NCI-H1436 treated with DMSO at 0.1 percent for 48 hours (cell line): ENCODE measurements at places on chromosomes 3 and 15.

- DNase-seq, result peak; percentile 95
These were observed 48.3 kb upstream of the TIPARP start for GRCh38 chr3:156626104-156626503.

- DNase-seq, result no peak
These were observed 78.6 kb downstream of the IGSF11 start for GRCh38 chr3:118955914-118956556.

DNA sequence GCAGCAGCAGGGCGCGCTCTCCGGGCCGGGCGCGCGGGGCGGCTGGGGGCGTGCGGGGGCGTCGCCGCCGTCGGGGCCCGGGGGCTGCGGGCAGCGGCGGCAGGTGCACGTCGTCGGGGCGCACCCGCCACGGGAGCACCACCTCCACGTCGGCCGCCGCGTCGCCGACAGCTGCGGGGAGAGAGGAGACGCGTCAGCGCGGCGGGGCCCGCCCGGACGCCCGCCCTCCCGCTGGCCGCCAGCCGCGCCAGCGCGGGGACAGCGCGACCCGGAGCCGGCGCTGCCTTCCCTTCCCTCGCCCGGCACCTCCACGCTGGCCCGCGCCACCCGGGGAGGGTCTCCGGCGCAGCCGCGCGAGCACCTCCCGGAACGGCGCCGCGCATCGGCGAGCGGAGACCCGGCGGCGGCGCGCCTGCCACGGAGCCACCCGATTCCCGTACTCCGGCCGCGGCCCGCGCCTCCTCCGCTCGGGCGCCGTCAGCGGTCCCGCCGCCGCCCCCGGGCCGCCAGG, 481 bp downstream of the ADAMTS17 start:
- DNase-seq, result no peak

DNA sequence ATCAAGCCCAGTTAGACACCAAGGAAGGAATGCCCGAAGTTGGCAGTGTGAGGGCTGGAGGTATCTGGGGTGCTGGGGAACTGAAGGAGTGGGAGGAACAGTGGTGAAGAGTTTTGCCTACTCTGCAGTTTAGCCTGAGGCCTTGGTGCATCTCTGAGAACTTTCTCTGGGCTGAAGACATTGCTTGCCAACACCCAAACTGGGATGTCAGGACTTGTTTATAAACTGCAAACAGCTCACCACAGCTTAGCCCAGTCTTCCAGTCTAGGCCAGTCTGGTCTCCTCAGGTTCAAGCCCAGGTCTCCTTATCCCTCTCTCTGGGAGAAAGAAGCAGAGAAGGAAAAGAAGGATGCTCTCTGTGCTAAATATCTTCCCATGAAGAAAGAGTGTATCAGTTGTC, 68.0 kb upstream of the BOC start:
- DNase-seq, result no peak

GRCh38 chr15:95489103-95489502, 841.4 kb upstream of the NR2F2 start:
- DNase-seq, result no peak

DNA sequence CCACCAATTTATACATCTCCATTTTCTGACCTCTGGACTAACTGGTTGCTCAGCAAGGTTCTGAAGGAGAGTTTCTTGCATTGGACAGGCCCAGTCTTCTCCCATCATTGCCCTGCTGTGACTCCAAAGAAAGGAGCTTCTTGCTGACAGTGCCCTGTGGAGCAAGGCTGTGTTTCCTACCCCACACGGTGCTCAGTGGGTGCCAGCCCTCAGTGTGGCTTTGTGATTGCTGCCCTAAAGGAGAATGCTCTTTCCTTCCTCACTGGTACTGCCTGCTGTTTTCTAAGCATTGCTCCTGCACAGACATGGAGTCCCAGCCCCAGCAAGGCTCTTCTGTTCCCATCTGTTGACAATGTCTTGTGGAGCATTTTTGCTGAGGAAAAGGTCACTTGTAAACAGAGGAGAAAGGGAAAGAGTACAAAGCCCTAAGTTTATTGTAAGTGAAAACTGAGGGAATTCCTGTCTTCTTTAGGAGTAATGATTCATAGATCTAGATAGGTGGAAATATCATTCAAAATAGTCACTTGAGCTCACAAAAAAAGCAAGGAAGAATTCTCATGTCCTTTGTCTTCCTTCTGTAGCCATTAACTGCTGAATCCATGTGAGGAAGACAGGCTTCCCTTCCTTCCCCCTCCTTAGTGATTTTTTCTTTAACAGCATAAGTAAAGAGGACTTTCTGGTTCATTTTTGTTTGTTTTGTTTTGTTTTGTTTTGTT, 62.9 kb downstream of the HMG20A start:
- no peak for DNase-seq

DNA sequence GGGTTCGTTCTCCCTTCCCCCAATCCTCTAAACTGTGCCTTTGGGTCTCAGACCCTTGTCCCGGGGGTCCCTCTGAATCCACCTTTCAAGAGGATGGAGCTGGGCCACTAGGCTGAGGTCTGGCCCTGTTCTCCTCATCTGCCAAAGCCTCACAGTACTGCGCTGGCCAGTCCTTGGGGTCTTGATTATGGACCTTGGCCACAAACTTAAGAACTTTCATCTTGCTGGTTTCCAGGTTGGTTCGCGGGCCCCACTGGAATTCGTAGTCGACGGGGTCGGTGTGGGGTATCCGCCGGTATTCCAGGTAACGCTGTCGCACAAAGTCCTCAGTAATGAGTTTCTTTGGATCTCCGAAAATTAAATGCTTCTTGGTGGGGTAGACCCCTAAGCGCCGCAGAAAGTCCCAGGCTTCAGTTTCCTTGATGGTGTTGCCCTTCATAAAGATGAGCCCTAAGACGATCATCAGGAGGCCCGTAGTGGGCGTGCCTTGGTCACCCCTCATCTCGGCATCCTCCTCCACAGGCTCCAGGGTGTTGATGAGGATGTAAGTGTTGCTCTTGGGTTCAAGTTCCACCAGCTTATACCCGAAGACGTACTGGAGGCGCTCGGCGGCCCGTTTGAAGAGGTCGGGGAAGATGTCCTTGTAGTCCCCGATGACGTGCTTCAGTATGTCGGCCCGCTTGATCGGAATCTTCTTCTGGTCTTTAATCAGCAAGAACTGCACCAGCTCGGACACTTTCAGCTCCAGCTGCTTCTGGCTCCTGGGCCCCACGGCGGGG, 727 bp downstream of the NSMCE3 start:
- DNase-seq, result no peak

DNA sequence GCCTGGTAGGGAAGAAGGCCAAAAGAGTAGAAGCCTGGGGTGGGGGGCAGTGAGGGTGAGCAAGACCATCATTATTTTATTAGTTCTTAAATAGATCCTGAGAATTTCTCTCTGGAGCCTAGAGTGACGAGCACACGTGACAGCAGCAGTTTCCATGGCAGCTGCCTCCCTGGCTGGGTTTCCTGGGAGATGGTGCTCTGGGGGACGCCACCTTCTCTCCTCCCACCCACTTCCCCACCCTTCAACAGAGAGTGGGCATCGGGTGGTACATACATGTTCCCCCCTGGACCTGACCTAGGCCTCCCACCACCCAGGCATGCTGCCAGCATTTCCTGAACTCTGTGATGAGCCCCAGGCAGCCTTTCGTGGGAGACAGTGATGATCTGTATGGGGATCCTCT, 12.9 kb downstream of the CELF6 start:
- DNase-seq, result no peak

GRCh38 chr15:83656943-83657528, 3.1 kb downstream of the ADAMTSL3 start:
- no peak for DNase-seq

DNA sequence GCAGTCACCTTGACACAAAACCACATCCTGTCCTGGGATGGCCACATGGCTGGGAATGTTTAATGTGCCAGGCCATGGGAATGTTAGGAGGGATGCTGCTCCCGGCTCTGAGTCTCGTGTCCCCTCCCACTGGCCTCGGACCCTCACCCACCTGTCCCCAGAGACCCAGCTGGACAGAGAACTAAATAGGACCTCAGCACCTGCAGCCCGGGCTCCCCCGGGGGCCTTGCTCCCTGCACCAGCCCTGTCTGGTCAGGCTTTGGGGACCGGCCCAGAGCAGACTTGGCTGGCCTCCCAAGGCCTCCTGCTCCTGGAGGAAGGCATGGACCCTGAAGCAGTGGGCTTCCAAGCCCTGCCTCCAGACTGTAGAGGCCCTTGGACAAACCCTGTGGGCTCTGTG, 100.0 kb upstream of the IQSEC1 start:
- no peak for DNase-seq

GRCh38 chr3:140384028-140384771, 293.7 kb upstream of the TRIM42 start:
- no peak for DNase-seq

DNA sequence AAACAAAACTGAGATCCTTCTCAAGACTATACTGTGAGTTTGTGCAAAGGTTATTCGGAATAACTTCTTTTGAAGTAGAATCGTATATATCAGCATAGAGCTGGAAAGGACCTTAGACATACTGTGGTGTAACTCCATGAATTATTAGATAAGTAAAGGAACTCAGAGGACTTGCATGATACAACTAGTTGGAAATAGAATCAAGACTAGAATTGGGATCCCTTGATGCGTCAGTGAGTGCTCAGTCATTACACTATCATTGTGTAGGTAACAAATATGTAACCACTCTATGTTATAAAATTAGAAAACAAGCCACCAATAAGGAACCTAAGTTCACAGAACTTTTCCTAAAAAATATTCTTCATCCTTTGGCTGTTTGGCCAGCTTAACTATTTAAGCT, 61.1 kb downstream of the CBLB start:
- no peak for DNase-seq

DNA sequence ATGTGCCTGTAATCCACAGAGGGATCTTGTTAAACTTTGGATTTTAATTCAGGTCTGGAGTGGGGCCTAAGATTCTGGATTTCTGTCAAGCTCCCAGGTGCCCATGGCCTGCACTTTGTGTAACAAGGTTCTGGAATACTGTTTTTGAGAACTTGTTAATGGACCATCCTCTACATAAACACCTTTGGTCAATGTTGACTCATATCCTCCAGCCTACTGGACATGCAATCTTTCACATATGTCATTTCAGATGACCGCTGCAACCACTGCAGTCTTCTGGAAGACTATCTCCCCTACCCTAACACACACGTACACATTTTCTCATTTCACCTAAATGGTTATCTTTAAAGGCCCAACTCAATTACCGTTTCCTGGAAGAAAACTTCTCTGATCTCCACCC, 302.1 kb upstream of the TPRG1 start:
- no peak for DNase-seq

GRCh38 chr3:31053299-31053698, 158.8 kb upstream of the GADL1 start:
- no peak for DNase-seq

DNA sequence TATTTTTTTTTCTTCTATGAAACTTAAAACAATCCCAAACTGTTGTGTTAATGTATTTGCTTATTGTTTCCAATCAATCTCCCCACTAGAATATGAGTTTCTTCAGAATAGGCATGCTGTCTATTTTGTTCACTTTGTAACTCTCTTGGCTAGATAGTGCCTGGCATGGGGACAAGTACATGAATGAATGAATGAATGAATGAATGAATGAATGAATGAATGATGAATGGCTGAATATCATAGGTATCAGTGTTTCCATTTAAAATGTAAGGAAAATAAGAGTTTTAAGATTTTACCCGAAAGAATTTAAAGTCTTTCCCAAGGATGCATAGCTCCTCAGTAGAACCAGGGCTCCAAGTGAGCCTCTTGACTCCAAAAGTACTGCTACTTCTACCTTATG, 294.9 kb upstream of the GADL1 start:
- DNase-seq, result no peak

GRCh38 chr3:175585898-175586297, 726.8 kb downstream of the NAALADL2 start:
- DNase-seq, result no peak

- DNase-seq, result no peak
These were observed 66.7 kb upstream of the GOLGA8B start for GRCh38 chr15:34650177-34650576.

DNA sequence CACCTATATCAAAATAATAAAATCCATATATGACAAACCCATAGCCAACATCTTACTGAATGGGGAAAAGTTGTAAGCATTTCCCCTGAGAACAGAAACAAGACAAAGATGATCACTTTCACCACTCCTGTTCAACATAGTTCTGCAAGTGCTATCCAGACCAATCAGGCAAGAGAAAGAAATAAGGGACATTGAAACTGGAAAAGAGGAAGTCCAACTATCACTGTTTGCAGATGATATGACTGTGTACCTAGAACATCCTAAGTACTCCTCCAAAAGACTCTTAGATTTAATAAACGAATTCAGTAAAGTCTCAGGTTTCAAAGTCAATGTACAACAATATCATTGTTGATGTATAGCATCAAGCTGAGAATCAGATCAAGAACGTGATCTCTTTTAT, 35.6 kb upstream of the FGF7 start:
- no peak for DNase-seq

DNA sequence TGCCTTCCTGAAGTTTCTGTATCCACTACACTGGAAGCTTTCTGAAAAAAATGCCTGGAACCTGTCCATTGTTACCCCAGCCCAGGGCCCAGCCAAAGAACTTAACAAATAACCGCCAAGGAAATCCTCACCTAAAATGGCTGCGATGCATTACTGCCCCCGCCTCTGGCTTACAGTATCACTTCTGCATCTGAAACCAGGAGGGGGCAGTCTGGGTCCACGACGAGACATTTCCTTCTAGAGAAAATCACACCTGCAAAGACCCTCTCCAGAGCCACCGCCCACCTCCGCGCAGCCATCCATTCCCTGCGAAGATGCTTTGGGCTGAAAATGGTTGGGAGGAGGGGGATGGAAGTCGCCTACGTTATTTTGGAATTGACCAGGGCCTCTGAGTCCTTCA, 22.4 kb upstream of the CELF6 start:
- no peak for DNase-seq

GRCh38 chr15:34610354-34610753, 26.9 kb upstream of the GOLGA8B start:
- no peak for DNase-seq

DNA sequence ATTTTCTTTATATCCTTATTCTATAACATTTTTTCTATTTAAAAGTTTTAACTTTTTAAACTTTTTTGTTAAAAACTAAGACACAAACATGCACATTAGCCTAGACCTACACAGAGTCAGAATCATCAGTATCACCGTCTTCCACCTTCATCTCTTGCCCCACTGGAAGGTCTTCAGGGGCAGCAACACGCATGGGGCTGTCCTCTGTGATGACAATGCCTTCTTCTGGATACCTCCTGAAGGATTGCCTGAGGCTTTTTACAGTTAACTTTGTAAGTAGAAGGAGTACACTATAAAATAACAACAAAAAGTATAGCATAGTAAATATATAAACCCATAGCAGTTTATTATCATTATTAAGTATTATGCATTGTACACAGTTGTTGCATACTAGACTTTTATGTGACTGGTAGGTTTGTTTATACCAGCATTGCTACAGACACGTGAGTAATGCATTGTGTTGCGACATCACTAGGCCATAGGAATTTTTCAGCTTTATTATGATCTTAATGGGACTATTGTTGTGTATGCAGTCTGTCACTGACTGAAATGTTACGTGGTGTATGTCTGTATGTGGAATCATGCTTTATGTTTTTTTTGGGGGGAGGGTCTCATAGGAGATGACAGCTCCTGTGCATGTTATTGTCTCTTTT, 18.2 kb downstream of the ATP1B3 start:
- DNase-seq, result no peak

- peak; percentile 60 for DNase-seq
These were observed 25.5 kb downstream of the SETD5 start for GRCh38 chr3:9422712-9423424.

GRCh38 chr3:78858174-78858573, 909.6 kb downstream of the ROBO1 start:
- no peak for DNase-seq
